ENCODE measurements at places on chromosomes 7 and 10. TPM values are rescaled to one million over a fixed set of nuclear protein-coding genes. Genes with fewer than 3 reads are reported as not detected.
A peak's percentile ranks its signal among the peaks of the same experiment; 100 is the strongest.

GRCh38 chr7:140060788-140061606, 1.8 kb downstream of the PARP12 start:
- no peaks in the 10 kb centered on the region for H3K27me3 ChIP-seq
- H3K27ac ChIP-seq, result peak overlapping the region; percentile 81
- peaks cover 32% of the 10 kb centered on the region for H3K4me1 ChIP-seq
- H3K36me3 ChIP-seq, result peaks cover 3% of the 10 kb centered on the region

GRCh38 chr7:153443032-153443701, 609.0 kb upstream of the DPP6 start:
- H3K27ac ChIP-seq, result no peak overlapping the region
- no peaks in the 10 kb centered on the region for H3K36me3 ChIP-seq
- H3K27me3 ChIP-seq, result no peaks in the 10 kb centered on the region
- DNase-seq, result no peak

DNA sequence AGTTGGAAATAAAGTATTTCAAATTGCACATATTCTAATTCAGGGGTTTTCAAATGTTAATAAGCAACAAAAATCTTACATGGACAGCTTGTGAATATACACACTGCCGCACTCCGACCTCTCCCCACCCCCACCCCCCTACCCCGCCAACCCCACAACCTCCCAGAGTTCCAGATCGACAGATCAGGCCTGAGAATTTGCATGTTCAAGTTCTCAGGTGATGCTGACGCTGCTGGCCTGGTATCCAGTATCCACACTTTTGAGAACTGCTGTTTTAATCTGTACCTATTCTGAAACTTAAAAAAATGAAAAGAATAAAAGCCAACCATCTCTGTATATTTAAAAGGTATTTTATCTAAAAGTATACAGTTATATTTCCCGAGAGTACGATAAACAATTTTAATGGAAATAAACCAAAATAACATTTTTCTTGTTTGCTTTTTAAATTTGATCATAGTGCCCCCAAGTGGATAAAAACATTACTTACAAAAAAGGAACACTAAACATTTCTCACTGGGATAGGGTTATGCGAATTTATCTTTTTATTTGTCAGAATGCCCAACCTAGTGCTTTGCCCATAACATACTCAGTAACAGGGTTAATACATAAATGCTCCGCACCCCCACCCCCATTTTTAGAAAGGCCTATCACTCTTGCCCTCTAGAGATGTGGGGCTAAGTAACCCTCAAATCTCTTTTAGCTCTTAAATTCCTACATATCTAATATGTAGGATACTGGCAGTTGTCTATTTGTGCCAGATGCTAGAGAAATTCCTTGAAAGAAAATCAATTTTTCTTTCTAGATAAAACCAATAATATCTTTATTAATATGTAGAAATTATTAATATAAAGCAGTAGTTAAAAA, 166.3 kb downstream of the RNF133 start:
- H3K36me3 ChIP-seq, result no peaks in the 10 kb centered on the region
- no peaks in the 10 kb centered on the region for H3K27me3 ChIP-seq
- H3K27ac ChIP-seq, result no peak overlapping the region
- no peaks in the 10 kb centered on the region for H3K4me1 ChIP-seq

Gene SH2B2
- polyA plus RNA-seq, result 0.25 TPM

Data from naive thymus-derived CD4-positive, alpha-beta T cell (primary cell).